ENCODE measurements at places on chromosomes 2 and 18.

- no peak for DNase-seq
Measured at GRCh38 chr2:235541838-235542549, 48.2 kb downstream of the AGAP1 start.

DNA sequence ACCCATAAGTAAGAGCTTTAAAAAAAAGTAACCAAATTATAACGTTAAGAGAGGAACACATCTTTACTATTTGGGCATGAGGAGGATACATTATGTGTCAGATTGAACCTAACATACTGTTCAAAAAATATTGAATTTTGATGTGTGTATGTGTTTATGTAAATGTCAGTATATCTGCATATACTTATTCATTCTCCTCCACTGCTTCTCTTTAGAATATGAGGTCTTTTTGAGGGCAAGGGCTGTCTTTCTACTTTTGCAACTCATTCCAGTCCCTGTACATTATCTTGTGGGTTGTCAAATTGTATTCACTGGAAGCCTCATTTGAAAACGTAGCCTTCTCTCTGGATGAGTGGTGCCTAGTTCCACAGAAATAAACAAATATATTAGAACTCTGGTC lies 509.4 kb upstream of the HNMT start:
- no peak for DNase-seq

GRCh38 chr2:60839126-60839813 lies 42.1 kb upstream of the REL start:
- no peak for DNase-seq

DNA sequence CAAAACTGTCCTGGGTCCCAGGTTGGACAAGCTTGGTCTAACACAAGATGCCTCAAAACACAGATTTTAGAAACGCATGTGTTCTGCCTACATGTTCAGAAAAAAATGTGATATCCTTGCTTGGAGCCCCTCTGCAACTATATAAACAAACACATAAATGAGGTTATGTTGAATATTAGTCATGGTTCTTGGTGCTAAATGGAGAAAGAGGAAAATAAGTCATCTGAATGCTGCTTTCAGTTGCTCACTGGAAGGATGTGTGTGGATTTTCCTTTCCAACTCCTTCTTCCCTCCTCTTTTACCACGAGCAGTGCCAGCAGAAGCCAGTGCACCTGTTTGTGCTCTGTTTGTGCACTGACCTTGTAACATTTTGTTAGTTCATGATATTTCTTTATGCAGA lies 85.3 kb downstream of the PIEZO2 start:
- no peak for DNase-seq

DNA sequence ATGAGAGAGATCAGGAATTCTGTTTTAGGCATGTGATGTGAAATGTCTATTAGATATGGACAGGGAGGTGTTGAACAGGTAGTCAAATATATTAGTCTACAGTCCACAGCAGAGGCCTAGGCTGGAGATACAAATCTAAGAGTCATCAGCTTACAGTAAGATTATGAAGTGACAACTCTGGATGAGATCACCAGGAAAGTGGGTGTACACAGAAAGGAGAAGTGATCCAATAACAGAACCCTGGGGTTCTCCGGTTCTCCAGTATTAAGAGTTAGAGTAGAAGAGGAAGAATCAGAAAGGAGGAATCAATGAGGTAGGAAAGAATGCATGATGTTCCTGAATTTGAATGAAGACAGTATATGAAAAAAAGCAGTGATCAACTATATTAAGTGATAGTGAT lies 362.3 kb downstream of the FIGN start:
- no peak for DNase-seq

DNA sequence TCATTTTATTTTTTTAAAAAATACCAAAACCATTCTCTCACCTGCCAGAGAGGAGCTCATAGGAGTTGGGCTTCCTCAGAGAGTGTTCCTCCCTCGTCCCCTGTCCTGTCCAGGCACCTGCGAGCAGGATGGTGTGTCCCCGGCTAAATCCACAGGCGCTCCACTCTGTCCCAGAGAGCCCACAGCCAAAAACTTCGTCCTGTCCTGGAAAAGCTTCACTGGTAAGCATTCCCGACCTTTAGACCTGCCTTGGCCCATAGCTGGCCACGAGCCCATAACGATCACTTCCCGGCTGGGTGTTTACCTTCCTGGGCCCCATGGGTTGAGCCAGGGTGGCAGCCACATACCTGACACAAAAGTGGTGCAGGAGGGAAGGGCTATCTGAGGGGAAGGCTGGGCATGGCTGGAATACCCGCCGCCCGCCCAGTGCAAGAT lies at the start of gene NGEF:
Gene NGEF, minus strand, starts transcription at position 230 of the 435 bp plus-strand sequence. CDS start 38,366 bp downstream, outside the sequence.
- no peak for DNase-seq

DNA sequence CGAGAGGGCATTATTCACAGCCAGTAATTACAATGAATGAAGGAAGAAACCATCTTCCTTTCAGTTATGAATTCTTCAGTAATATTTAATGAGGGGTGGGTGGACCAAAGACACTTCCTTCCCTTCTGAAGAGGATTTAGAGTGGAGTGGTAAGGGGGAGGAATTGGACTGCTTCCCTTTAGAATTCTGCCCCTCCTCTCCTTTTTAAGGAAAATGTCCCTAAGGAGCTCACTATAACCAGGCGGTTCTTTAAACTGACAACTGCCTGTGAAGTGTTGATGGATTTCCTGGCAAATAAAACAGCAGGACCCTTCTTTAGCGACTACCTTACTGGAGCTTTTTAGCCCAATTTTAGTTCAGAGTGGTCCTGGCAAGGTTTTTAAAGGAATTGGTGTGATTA lies 86.4 kb downstream of the LIMS1 start:
- no peak for DNase-seq

DNA sequence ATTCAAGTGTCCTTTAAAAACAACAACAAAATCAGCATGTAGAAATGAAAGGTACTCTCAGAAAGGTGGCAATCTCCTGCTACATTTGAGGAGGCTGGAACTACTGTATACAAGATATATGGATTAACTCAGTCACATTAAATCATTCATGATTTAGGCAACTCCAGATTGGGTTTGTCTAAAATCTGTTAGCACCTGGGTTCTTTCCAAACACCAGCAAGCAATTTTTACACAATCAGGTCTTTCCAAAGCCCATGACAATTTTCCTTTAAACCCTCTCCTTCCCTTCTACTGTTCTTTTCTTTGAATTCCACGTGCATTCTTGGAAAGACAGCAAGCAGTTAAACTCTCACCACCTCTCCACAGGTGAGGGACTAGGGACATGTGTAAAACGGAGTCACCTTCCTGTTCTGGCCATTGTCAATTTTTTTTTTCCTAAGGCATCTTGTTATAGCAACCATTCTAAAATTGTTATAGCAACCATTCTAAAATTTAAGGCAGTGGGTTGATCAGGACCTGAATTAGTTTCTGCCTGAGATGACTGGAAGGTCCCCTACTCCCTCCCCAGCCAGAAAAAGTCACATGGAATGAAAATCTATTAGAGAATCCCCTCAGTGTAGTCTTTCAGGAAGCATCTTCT lies 113.9 kb downstream of the ANKRD44 start:
- peak; percentile 13 for DNase-seq

DNA sequence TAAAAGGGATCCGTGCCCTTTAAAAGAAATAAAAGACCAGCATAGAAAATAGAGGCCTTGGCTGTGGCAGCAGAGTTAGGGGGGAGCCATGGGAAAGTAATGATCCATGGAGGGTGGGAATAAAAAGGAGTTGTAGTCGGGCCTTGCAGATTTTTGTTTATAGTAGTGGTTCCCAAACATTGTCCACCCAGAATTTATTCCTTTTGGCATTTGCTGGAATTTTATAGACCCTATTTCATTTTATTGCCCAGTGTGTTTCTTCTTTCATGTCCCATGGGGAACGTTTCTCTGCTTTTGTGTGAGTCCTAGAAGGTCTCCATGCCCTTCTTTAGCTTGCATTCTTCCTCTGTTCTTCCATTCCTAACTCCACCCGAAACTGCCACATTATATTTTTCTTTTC lies 222.2 kb downstream of the LTBP1 start:
- no peak for DNase-seq

- no peak for DNase-seq
Measured at GRCh38 chr2:237147317-237147716, 61.6 kb downstream of the COPS8 start.

DNA sequence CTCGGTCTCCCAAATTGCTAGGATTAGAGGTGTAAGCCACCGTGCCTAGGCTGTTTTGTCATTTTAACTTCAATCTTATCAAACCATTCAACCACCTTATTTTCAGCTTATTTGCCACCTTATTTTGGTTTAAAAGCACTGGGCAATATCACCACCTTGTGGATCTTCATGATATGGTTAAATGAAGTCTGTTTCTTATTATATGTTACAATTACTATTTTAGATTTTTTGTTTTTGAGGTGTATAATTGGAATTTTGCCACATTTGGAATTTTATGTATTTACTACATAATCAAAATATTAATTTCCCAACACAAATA lies 43.8 kb upstream of the SCN9A start:
- peak; percentile 54 for DNase-seq

DNA sequence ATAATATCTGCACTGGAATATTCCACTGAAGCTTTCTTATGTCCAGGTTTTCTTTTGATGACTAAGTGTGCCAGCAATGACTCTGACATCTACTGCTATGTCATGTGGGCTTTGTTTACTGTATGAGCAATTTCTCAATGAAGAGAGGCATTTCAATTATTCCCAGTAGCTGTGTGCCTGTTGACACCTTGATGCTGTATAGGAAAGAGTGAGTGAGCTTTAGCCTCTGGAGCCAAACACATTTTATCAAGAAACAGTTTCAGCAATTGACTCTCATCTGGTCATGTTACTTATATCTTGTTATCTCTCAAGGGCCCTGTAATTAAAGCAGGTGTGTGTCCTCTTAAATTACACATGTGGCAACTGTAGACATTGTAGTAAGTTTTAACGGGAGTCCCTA lies 493.2 kb upstream of the FANCL start:
- DNase-seq, result peak; percentile 63

- no peak for DNase-seq
Measured at GRCh38 chr2:231371430-231372054, 24.0 kb upstream of the B3GNT7 start.

GRCh38 chr18:3679241-3679640 lies 229.3 kb downstream of the TGIF1 start:
- peak; percentile 72 for DNase-seq

GRCh38 chr2:178629463-178629862 lies 149.2 kb downstream of the PLEKHA3 start:
- DNase-seq, result no peak

DNA sequence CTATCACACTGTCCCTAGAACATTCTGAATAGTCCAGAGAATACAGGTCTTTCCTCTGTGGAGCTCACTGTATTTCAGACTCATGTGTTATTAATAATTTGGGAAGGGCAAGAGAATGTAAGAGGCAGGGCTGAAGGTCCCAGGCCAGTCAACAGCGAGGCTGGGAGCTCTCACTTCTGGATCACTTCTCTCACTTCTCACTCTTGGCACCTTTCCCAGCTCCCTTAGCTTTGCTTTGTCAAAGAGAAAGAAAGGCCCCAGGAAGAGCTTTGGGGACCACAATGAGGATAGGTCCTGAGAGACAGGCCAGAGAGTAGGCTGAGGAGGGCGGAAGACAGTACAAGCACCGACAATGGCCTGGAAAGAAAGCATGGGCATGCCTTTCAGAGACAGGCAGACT lies 11.2 kb downstream of the EFR3B start:
- no peak for DNase-seq

GRCh38 chr18:35311496-35311895 lies 21.5 kb upstream of the ZSCAN30 start:
- DNase-seq, result peak; percentile 55

- DNase-seq, result no peak
Measured at GRCh38 chr2:126751477-126751876, 95.5 kb downstream of the GYPC start.

All from MCF 10A (cell line).